ENCODE measurements at places on chromosomes 3 and 15.

DNA sequence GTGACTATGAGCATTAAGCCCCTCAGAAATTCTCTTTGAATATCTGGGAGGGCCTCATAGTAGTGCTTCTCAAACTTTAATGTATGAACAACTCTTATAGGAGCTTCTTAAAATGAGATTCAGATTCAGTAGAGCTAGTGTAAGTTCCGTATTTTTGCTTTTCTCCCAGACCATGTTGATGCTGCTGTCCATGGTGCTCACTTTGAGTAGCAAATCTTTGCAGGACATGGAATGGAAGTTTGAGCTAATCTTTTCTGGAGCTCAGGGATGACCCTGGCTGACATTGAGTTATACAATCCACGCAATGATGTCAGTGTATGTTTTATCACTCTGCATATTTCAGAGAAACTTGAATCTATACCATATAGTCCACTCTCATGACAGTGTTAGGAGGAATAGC, 134.2 kb downstream of the OTOL1 start:
- DNase-seq, result no peak

GRCh38 chr15:28105793-28106192, 6.7 kb upstream of the OCA2 start:
- no peak for DNase-seq

- no peak for DNase-seq
These were observed 33.2 kb upstream of the LEKR1 start for GRCh38 chr3:156792945-156793344.

DNA sequence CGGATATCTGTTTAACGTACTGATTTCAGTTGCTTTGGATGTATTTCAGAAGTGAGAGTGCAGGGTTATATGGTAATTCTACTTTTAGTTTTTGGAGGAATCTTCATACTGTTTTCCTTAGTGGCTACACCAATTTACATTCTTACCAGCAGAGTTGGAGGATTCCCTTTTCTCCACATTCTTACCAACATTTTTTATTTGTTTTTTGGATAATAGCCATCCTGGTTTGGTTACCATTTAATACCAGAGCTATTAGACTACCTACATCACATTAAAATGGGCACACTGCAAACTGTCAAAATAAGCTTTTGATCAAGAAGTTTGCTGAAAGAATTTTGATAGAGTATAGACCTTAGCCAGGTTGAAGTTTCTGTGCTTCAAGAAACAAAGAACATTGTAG, 217.2 kb upstream of the CFAP20DC start:
- no peak for DNase-seq

DNA sequence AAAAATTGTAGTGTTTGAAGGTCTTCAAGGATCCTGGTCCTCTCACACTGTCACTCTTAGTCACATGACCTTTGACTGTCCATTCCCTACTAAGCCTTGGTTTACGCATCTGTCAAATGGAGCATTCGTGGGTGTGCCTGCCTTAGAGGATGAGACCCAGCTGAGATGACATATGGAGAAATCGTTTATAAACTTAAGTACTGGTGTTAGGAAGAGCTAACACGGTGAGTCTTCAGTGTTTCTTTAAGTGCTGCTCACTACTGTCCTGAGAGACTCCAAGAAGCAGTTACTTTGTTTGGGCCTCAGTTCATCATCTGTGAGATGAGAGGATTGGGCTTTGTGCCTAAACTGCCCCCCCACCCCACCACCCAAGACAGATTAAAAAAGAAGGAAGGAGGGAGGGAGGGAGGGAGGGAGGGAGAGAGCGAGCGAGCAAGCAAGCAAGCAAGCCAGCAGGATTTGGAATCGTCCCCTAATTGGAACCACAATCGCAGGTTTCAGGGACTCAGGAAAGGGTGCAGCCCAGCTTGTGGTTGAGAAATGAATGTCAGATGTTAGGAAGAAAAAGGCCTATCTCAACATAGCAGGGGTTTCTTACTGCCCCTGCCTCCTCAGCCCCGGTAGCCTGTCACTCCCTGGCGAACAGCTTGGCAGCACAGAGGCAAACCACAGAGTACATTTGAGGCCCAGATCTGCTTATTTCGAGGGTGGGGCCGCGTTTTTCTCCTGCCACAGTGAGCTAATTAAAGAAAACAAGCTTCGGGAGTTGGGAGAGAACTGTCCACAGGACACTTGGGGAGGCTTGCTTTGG, 32.7 kb downstream of the SMAD3 start:
- DNase-seq, result no peak

GRCh38 chr15:45168751-45169551, 18.8 kb downstream of the SHF start:
- DNase-seq, result no peak

DNA sequence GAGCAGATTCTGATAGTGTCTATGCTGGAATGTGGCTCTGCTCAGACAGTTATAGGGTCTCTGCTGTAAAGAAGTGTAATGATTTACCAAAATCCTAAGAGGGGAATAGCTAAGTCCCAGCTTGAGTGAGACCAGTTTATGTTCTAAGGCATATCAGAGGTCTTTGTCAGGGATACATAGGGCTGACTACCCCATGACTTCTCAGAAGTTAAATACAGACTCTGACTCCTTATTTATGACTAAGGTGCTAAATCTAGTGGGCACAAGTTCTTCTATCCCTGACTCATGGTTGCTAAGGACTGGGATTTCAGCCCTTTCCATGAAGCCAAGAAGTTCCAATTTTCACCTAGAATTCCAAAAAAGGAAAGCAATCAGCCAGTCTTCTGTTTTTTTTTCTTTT, 192.6 kb upstream of the POU1F1 start:
- no peak for DNase-seq

DNA sequence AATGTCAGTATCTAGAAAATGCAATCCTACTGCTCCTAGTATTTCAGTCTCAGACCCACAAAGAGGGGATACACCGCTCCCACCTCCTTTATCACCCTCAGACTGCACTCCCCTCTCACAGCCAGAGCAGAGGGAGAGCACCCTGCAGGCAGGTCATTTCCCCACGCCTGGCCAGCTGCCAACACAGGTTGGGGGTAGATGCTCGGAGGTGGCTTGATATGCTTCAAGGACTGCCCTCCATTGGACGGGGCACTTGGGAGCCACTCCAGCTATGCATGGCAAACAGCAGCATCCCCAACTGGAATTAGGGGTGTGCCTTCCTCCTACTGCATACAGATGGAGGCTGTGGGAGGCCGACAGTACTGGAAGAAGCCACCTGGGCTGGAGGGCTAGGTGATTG, 41.9 kb downstream of the TMEM266 start:
- DNase-seq, result no peak

DNA sequence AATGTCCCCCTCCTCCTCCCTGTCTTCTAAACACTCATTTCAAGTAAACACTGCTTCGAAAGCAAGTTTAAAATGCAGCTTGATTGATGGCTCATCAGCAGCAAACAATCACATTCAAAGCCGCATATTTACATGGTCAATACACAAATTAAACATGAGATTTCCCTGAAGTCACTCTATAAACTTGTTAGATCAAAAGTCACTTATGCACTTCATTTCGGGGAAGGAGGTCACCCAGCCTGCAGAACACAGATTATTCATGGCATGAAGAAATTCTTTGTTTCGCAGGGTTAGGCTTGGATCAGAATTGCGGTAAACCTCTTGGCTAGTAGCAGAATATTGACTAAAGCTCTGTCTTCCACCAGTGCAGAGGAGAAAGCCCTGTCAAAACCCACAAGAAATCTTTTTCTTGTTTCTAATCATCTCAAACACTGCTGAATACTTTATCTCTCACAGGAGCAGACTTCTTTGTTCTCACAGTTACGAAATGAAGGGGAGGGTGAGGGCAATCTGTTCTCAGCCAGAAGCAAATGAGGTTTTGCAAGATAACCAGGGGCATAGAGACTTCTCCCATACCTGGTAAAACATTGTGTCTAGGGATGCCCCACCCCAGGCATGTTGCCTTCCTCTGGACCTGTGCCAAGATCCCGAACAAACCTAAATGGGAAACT, 133.3 kb upstream of the CHL1 start:
- no peak for DNase-seq

DNA sequence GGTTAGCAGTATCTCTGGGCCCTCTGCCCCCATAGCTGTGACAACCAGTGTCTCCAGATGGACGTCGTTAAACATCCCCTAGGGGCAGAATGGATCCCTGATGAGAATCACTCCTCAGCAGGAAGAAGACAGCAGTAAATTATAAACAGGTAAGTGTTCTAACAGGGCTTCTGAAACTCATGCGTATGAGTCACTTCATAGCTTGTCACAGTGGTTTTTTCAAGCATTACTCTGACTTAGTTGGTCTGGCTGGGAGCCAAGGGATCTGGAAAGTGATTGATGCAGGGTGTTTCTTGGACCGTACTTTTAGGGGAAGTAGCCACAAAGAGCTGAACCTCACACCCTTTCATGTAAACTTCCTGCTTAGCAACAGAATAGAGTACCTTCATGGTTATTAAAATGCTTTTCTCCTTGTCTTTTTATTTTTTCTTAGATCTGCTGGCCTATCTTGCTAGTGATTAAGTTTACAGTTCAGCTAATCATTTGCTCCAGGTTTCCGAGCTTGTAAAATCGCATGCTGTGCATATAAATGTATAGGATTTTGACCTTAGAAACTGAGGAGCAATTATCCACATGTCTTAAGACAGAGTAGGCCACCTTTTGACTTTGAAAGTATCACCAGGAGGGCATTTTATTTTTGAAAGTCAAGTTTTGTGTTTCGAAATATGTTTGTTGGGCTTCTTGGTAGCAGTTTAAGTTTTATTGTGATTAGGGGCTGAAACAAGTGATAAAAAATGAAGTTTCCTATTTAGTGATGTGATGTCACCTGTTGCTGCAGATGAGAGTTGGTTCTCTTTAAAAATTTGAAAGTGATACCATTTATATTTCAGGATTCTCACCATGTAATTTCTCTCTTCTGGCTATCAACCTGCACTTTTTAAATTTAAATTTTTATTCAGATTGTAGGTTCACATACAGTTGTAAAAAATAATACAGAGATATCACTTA, 333.9 kb downstream of the PTPRG start:
- no peak for DNase-seq

DNA sequence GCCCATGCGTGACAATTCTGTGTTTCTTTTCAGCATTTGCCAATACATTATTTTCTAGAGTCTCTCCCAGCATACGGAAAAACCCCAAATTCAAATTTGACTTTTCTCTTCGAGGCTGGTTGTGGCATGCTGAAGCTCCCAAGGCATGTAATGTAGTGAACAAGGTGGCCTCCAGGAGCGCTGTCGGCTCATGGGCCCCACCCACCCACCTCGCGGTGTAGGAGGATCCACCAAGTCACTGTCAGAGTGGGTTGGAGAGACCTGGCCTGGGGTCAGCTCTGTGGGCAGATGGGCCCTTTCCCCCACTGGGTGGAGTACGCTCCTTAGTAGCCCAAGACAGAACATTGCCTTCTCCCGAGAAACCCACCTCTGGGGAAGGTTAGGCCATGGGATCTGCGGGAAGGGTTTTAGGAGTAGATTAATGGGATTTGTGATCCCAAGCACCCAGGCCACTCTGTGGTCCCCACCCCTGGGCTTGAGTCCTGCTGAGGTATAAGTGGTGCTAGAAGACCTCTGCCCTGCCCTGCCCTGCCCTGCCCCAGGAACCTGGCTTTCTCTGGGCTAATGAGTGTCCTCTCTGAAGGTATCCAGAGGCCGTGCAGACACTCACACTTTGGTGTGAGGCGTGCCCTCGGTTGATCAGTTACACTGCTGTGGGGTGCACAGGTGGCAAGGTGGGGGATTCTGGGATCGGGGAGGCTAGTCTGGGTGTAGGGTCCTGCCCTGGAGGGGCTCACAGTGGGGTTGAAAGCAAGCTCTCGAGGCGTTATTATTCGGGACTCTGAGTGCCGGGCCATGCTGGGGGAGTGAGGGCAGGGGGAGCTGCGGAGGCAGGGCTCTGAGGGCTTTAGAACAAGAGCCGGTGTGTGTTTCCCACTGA, 97.9 kb downstream of the APBA2 start:
- no peak for DNase-seq

- no peak for DNase-seq
These were observed 11.2 kb downstream of the PTH1R start for GRCh38 chr3:46888705-46889104.

DNA sequence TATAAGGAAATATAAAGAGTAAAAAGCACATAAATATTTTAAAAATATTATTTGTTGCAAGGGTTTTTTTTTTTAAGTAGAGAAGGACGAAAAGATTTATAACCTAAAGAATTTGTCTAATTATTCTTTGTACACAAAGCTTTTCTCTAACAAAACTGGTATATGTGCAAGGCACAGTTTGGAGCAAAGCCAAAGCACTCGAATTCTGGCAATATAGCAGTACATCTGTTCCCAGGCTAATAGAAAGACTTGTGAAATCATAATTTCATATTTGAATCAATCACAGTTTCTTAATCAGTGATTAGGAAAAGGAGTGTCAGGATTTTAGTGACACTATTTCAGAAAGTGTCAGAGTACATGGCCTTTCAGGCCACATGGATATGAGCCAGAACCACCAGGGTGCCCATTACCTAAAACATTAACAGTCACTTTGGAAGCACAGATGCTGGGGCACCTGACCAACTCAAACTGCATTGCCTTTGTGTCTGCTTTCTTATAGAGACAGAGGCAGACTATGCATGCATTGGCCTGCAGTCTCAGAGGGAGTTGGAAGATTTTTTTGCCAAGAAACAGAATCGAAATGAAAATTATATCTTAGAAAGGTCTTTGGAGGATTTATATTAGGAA, 651.8 kb upstream of the SGO1 start:
- no peak for DNase-seq

DNA sequence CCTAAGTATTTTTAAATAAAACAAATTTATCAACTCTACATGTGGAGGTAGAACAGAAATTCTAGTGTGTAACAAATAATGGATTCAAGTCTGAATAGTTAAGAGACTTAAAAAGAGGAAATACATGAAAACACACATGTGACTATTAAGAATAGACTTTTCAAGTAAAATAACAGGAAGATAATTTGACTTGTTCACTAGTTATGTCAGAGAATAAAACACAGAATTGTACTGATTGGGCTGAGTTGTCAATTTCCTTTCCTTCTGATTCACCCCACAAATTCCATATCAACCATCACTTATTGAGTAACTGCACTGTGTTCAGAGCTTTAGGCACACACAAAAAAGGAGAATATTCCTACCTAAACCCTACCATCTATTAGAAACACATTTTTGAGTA, 557.2 kb downstream of the TUSC7 start:
- DNase-seq, result no peak

DNA sequence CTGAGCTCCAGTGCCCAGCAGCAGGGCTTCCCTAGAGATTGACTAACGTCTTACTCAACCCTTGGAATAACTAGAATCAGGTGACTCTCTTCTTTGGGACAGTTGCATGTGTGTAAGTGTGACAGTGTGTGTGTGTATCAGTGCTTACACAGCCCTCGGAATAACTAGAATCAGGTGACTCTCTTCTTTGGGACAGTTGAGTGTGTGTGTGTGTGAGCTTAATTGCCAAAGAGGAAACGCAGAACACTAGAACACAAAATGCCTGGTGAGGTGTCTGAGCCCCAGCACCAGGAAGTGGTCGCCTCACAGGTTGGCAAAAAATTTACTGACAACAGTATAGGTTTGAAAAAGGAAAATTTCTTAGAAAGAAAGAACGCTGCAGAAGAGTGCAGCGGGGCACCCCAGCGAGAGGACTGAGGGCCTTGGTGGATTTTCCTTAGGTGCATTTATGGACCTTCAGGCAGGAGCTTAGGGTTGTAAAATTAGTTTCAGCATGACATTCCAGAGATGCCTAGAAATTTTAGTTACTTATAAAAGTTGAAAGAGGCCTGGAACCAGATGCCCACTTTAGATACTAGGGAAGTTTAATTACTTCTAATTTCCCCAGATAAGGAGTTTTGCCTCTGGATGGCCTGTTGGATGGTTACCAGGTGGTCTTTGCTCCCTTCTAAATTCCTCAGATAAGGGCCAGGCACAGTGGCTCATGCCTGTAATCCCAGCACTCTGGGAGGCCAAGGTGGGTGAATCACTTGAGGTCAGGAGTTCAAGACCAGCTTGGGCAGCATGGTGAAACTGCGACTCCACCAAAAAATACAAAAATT, 3.7 kb upstream of the WDR82 start:
- DNase-seq, result no peak

All from activated CD4-positive, alpha-beta T cell treated with anti-CD3 and anti-CD28 coated beads for 24 hours (primary cell).